ENCODE measurements at places on chromosomes 7 and 10.

DNA sequence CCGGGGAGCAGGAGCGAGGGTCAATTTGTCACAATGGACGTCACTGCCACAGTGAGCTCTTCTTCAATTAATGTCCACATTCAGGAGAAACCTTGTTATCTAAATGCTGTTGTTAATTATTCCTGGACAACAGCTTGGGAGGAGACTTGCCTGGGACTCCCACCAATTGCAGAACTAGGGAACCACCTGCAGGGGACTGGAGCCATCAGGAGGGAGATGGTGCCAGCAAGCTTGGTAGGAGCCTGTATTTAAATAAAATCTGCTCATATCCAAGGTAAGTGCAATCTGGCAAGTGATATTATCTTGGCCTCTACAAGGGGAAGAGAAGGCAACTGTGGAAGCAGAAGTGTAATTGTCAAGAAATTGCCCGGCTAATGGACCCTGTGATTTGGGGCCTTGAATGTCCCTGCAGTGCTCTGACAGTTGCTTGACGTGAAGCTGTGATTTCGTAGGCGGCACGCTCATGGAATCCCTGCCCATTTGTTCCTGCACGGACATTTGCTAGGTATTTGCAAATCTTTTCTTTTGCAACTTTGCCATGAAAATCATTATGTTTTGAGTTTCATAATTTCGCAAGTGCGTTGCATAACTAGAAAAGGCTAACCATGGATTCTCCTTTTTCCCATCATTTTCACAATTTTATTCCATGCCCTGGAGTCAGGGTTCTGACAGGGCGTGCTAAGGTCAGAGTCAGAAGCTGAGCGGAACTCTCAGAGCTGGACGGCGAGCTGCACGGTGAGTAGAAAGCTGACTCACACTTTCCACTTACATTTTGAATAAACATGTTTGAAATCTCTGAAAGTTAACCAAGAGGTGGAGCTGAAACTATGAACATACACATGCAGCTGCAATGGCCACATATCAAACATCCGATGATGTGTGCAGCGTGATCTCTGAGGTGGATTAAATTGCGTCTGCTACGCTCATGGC lies 84.9 kb upstream of the TCERG1L start:
- no peak for DNase-seq

GRCh38 chr7:42913591-42913990 lies 1.7 kb upstream of the C7orf25 start:
- DNase-seq: no peak

GRCh38 chr7:22859641-22860290 lies 37.1 kb upstream of the TOMM7 start:
- no peak for DNase-seq

DNA sequence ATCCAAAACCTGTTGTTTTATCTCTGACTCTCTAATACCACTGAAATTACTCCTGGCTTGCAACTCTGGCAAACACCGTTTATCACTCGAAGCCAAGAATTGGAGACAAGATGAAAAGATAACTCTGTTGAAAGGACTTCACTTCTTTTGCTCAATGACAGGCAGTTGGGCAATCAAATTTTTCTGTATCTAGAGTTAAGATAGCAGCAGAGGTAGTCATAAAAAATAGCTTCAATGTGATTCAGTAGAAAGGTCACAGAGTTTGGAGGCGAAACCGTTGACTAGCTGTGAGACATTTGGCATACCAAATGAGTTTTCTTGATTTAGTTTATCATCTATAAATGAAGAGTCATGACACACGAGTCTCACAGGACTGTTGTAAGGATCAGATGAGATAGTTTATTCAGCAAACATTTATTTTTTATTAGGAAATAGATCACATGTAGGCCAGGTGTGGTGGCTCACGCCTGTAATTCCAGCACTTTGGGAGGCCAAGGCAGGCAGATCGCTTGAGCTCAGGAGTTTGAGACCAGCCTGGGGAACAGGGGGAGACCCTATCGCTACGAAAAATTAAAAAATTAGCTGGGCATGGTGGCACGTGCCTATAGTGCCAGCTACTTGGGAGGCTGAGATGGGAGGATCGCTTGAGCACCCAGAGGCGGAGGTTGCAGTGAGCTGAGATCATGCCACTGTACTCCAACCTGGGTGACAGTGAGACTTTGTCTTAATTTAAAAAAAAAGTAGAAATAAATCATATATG lies 23.6 kb downstream of the AKR1B1 start:
- no peak for DNase-seq

- no peak for DNase-seq
Measured at GRCh38 chr10:30398193-30398592, 35.8 kb upstream of the MAP3K8 start.

GRCh38 chr7:2945171-2945570 lies 98.5 kb downstream of the CARD11 start:
- no peak for DNase-seq

GRCh38 chr7:70142247-70142932 lies 544.1 kb downstream of the AUTS2 start:
- no peak for DNase-seq

DNA sequence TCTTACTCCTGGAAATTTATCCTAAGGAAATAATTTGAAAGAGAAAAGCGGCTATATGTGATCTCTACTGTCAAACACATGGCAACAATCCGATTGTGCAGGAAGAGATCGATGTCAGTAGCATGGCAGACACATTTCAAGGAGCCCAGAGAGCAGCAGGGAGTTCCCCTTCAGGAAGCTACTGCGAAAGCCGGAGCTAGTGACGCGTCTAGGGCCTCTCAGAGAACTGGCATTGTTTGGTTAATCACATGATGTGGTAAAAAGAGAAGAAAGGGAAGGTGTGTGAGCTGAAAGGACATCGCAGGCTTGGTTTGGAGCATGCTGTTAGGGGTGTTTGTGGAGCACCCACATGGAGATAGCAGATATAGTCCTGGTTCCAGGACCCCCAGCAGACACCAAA lies 74.9 kb downstream of the BEND7 start:
- no peak for DNase-seq

- DNase-seq: peak; percentile 47
Measured at GRCh38 chr7:101121991-101122932, 4.6 kb upstream of the SERPINE1 start.

- DNase-seq: no peak
Measured at GRCh38 chr7:82264783-82265305, 178.7 kb downstream of the CACNA2D1 start.

GRCh38 chr10:6353526-6353925 lies 150.8 kb downstream of the PFKFB3 start:
- no peak for DNase-seq

DNA sequence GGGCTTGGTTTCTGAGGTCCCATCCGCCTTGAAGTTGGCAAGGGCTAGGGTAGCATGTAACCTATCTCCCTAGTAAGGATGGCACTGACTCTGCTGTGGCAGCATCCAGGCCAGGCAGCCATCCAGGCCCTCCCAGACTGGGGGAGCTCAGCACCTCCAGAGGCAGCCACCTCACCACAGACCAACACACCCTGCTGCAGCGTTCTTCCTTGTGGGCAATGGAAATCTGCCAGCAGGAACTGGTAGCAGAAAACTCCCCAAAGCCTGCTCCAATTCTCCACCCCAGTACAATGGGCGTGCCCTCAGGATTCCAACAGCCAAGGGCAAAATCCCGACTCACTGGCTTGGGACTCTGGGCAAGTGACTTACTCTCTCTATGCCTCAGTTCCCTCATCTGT lies 27.5 kb downstream of the DLG5 start:
- DNase-seq: no peak

DNA sequence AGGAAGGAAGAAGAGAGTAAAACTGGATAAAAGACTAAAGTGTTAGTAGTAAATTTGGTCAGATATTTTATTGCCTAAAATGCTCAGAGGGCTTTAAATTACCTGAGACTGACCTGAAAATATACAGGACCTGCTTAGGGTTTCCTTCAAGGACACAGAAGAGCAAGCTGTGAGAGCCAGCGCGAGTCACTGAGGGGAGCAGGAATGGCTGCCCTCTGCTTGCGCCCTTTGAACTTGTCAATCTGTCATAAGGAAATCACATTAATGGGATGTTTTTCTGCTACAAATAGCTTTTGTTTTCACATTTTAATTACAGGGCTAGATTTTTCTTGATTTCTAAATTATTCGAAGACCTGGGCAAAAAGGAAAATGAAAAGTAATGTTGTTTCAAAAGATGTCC lies 26.9 kb downstream of the DNAJB9 start:
- DNase-seq: no peak

DNA sequence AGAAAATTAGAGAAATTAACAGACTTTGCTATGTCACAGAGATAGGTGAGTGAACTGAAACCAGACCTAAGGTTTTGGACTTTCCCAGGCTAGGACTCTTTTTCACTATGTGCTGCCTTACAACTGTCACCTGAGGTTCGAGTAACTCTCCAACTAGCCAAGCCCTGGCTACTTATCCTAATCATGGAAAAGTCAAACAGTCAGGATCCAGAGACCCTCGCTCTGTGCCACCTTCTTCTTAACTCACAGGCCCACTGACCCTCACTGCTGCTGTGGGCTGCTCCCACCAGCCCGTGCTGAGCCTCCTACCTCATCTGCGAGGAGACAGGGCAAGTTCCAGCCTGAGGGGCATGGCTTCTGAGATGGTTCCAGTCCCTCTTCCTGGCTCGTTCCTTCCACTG lies 211.4 kb upstream of the KLF14 start:
- DNase-seq: no peak

Data from GM18507 (cell line).